HepG2 (cell line): ENCODE measurements at places on chromosomes 5 and 9. TPM values are rescaled to one million over a fixed set of nuclear protein-coding genes. Genes with fewer than 3 reads are reported as not detected.

The FBP1 gene
- total RNA-seq = 0.28 and 0.29 TPM in 2 replicates

The TAS2R1 gene
- not detected in 2 replicates for total RNA-seq

The SLC22A4 gene
- 0.62 and 0.83 TPM in 2 replicates for total RNA-seq

The ANXA1 gene
- 0.20 and 0.24 TPM in 2 replicates for total RNA-seq

The PAIP2 gene
- 61.5 and 104 TPM in 2 replicates for total RNA-seq

The RASEF gene
- 0.03 and 0.07 TPM in 2 replicates for total RNA-seq

The TRIM36 gene
- 2.0 and 2.4 TPM in 2 replicates for total RNA-seq

The LHX6 gene
- total RNA-seq = 0.70 and 1.3 TPM in 2 replicates

The GLRA1 gene
- not detected in 2 replicates for total RNA-seq

The LIFR gene
- total RNA-seq = 20.1 and 25.2 TPM in 2 replicates

The WHRN gene
- 1.8 and 2.3 TPM in 2 replicates for total RNA-seq

DNA sequence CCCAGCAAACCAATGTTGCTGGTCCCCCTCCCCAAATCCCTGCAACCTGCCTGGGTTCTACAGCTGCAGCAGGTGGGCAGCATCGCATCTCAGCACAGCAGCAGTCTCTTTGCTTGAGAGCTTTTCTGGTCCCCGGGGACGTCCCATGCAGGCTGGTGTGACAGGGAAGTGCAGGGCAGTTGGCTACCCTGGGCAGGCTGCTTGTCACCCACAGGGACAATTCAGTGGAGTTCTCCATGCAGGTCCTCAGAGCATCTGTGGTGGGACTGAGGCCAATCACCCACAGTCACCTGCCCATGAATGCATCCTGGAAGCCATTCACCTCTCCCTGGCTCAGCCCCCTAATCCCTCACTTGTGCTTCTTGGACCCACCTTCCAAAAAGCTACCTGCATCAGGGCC lies 43.9 kb upstream of the SEMA4D start:
- no peak for DNase-seq

DNA sequence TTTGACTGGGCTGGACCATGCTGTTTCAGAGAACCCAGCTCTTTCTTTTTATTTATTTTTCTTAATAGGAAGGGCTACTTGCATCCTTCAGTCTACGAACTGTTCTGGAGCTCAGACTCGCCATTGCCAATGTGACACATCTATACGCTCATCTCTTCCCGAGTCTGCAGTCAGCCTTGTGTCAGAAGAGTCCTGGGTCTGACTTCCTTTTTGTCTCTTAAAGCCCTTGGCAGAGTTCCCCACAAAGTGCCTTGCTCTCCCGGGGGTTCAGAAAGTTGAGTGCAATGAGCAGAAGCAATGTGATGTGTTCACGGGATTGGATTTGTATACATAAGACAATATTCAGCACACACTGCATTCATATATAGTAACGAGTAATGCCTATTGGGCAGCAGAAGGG lies 140.4 kb downstream of the ATPSCKMT start:
- no peak for DNase-seq

- no peak for DNase-seq
Measured at GRCh38 chr5:119011186-119011585, 22.8 kb upstream of the DTWD2 start.

GRCh38 chr9:26727471-26727870 lies 165.1 kb downstream of the CAAP1 start:
- no peak for DNase-seq

GRCh38 chr9:122819791-122820489 lies 8.4 kb downstream of the PDCL start:
- no peak for DNase-seq

GRCh38 chr9:128242828-128243214 lies 33.0 kb downstream of the GOLGA2 start:
- DNase-seq = no peak

DNA sequence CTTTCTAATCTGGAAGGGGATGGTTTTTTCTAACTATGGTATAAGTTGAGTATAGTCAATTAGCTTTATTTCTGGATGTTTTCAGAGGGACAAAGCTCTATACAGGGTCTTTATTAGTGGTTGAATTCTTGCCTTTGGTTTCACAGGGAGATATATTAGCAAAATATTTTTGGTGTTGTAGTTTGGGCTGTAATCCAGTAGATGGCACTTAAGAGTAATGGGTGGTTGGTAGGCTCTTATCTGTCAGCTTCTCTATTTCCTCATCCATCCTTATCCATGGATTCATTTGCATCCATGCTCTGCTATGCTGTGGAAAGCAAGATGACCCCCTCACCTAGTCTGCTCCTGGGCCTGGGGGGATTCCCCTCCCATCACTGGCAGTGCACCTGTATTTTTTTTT lies 363.6 kb upstream of the CYLC2 start:
- DNase-seq = peak; percentile 2

- no peak for DNase-seq
Measured at GRCh38 chr9:119802621-119803020, 433.4 kb upstream of the BRINP1 start.

GRCh38 chr9:89375191-89375760 lies 57.0 kb downstream of the SECISBP2 start:
- no peak for DNase-seq

- no peak for DNase-seq
Measured at GRCh38 chr9:95852059-95853032, 23.1 kb upstream of the ERCC6L2 start.

DNA sequence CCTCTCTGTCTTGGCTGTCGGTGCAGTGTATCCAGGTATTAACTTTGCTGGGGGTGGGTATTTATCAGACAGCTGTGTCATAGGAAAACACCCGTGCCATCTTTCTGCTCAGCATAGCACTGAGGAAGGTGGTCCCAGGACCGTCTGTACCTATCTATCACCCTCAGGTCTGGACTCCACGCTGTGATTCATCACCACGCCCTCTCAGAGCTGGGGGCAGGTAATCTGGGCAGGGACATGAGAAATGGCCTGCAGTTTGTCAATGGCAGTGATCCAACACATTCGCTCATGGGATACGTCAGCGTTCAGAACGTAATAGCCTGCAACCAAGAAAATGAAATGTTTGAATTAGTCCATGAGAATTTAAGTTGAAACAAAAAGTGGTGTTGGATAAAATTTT lies 151.6 kb upstream of the MAP1B start:
- DNase-seq = no peak

DNA sequence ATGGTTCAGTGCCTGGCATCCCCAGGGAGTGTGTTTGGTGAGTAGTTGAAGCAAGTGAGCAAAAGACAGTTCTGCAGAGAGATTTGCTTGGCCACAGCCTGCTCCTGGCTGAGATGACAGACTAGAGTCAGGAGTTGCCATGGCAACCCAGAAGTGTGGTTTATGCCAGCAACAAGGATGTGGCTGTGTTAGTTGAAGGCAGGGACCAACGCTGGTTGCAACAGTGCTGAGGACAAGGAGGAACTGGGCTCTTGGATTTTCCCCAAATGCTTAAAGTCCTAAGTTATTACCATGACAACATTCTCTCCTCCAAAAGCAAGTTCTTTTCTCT lies 2.7 kb downstream of the NXNL2 start:
- no peak for DNase-seq

DNA sequence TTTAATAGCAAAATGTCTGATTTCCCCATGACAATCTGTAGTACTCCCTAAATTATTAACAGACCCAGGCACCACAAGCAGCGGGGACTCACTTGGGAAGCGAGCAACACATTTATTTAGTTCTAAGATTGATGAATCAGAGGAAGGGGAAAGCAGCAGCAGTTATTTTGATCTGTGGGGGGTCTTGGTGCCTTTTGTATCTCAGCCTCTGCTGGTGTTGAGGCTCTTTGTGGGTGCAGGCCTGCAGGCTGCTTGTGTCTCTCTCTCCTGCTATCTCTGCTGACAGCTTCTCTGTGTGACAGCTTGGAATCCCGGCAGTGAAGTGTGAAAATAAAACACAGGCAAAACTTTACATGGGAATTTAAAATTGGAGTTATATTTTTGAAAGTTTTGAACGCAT lies 878.2 kb upstream of the DMAC1 start:
- DNase-seq = no peak

- no peak for DNase-seq
Measured at GRCh38 chr5:53934151-53934820, 373.8 kb downstream of the NDUFS4 start.

DNA sequence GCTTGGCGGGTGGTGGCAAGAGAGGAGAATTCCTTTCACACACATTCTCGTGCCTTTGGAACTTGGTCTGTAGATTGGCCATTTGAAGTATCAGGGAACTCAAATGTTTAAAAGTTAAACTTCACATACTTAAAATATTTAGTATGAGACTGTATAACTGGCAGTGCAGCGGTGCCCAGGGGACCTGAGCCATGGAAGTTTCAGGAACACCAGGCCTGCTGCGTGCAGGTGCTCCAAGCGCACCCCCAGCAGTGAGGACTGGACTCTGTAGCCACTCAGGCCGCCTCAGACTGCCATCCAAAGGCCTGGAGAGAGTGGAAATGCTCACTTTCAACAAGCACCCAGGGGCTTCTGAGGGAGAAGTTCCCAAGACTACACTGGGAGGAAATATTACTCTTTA lies 273.5 kb upstream of the IRX2 start:
- no peak for DNase-seq

DNA sequence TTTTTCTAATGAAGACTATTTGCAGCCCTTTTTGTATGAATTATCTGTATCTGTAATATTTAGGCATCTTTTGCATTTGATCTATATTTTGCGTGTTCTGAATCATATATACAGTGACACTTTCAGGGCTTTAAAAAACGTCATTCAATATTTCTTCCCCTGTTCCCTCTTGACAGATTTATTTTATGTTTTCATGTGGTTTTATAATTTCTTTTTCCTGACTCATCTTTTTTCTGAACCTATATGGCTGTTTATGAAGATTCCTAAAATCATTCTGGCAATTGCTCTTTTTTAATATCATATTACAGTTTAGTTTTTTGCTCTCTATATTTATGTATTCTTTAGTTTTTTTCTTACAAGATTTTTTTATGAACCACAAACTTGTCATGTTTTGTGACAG lies 67.6 kb downstream of the SMARCA2 start:
- DNase-seq = no peak

DNA sequence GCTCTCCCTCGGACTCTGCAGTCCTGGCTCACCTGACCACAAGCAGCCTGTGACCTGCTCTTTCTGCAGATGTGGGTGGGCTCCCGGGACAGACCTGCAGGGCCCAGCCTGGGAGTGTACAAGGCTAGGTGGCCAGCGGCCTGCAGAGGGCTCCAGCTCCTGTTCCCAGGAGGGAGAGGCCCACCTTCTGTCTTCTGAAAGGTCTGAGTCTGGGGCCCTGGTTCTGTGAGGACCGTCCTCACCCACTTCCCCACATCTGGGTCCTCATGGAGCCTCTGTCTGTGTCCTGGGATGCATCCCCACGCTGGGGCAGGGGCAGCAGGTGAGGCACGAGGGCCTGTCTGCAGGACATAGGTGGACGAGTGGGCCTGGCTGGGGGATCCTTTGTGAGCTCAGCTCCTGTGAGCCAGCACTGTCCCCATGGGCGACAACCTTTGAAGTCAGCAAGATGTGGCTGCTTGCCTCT lies 43.7 kb downstream of the PHF2 start:
- peak; percentile 9 for DNase-seq

- no peak for DNase-seq
Measured at GRCh38 chr5:113451797-113452196, 17.0 kb upstream of the TSSK1B start.

DNA sequence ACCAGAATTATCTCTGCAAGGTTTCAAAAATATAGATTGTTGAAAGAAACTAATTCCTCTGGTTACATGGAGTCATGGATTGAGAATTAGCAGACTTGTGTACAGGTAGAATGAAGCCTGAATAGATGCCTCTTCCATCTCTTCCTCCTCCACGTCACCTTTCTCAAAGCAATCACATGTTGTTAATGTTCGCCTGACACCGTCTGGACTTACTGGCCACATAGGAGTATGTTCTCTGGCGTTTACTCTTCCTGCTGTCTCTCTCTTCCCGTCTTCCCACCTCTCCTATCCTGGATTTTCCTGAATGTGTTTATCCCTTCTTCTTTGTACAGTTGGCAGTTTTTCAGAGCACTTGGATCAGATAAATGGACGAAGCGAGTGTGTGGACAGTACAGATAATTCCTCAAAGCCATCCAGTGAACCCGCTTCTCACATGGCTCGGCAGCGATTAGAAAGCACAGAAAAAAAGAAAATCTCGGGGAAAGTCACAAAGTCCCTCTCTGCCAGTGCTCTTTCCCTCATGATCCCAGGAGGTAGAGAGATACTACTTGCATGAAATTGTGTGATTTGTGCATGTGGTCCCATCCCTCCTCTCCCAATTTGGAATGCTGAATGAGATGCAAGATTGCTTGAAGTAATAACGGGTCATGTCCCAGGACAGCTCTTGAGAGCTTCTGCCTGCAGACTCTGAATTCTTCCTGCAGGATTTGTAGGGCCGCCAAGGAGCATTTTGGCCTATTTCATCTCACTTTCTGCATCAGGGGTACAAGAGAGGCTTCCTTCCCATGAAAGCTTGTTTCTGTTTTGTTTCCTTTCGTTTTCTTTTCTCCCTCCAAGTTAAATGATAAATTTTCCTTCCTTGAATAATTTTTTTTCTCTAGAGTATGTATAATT lies 47.3 kb downstream of the CD180 start:
- no peak for DNase-seq

DNA sequence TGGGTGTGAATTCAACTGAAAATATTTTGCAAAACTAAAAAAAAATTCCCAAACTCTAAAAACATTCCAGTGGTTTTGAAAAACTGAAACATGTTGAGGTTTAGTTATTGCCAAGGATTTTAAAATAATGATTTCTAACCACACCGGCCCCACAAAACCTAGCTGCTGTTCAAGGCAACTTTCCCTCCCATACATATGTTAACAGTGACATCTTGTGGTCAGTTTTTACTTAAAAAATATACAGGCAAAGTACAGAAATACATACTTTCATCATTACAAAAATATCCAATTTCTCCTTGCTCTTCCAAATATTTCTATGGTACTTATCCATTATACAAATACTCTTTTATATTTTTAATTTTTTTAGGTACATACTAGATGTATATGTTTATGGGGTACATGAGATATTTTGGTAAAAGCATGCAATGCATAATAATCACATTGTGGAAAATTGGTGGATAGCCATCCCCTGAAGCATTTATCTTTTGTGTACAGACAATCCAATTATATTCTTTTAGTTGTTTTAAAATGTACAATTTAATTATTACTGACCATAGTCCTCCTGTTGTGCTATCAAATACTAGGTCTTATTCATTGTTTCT lies 34.4 kb upstream of the MRPS30 start:
- DNase-seq = peak; percentile 34

- DNase-seq = no peak
Measured at GRCh38 chr5:132301344-132302271, 7.4 kb downstream of the SLC22A4 start.

GRCh38 chr5:51225789-51226742 lies 157.2 kb upstream of the ISL1 start:
- DNase-seq = peak; percentile 13

DNA sequence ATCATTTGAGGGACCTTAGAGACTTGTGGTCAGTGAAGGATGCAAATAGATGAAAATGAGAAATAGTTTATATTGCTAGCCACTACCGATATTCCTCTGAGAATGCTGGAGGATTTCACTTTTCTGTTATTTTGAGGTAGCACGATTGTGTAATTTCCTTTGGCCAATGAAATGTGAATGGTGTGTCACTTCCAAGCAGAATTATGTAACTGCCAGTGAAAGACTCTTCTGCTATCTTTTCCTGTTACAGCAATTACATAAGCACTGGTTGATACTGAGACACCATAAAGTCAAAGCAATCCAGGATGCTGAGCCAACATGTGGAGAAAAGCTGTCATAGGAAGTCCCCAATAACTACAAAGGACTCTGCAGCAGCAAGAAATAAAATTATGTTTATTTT lies 3.6 kb upstream of the PCDHA2 start:
- DNase-seq = no peak

- no peak for DNase-seq
Measured at GRCh38 chr5:109853377-109853776, 163.7 kb downstream of the MAN2A1 start.

GRCh38 chr5:40680741-40681362 lies 1.1 kb downstream of the PTGER4 start:
- no peak for DNase-seq

GRCh38 chr5:61132559-61132958 lies 29.7 kb downstream of the SMIM15 start:
- DNase-seq = no peak
